ENCODE measurements at places on chromosomes 3 and 15. TPM values are rescaled to one million over a fixed set of nuclear protein-coding genes. Genes with fewer than 3 reads are reported as not detected.

BCL2A1 gene
- polyA plus RNA-seq: 0.31 TPM

RGMA gene
- polyA plus RNA-seq: 12.2 TPM

FANCD2 gene
- 18.2 TPM for polyA plus RNA-seq

PP2D1 gene
- 0.36 TPM for polyA plus RNA-seq

TPRG1 gene
- polyA plus RNA-seq: 0.42 TPM

SIAH2 gene
- polyA plus RNA-seq: 16.7 TPM

SNRPN gene
- polyA plus RNA-seq: 243 TPM

GPR62 gene
- 0.74 TPM for polyA plus RNA-seq

FBXO40 gene
- not detected for polyA plus RNA-seq

SLC27A2 gene
- 71.1 TPM for polyA plus RNA-seq

AHSG gene
- polyA plus RNA-seq: 0.56 TPM

SLC33A1 gene
- 44.9 TPM for polyA plus RNA-seq

VGLL3 gene
- 5.5 TPM for polyA plus RNA-seq

ERC2 gene
- 2.6 TPM for polyA plus RNA-seq

GOLGA6A gene
- polyA plus RNA-seq: not detected

GRM7 gene
- 1.2 TPM for polyA plus RNA-seq

FGF7 gene
- polyA plus RNA-seq: 12.0 TPM

ISLR gene
- 46.3 TPM for polyA plus RNA-seq

ARIH1 gene
- 186 TPM for polyA plus RNA-seq

EBLN2 gene
- 6.8 TPM for polyA plus RNA-seq

GOLGA8Q gene
- polyA plus RNA-seq: 6.9 TPM

TCTA gene
- 40.4 TPM for polyA plus RNA-seq

CLDN1 gene
- 44.8 TPM for polyA plus RNA-seq

THAP10 gene
- polyA plus RNA-seq: 9.7 TPM

CCDC54 gene
- not detected for polyA plus RNA-seq

TRANK1 gene
- 6.8 TPM for polyA plus RNA-seq

CCR9 gene
- polyA plus RNA-seq: 0.10 TPM

TMOD2 gene
- 4.3 TPM for polyA plus RNA-seq

P2RY13 gene
- polyA plus RNA-seq: 1.2 TPM

RARB gene
- polyA plus RNA-seq: 39.7 TPM

CLDN18 gene
- polyA plus RNA-seq: 4.1 TPM

CHRFAM7A gene
- 5.9 TPM for polyA plus RNA-seq

COL8A1 gene
- 4.0 TPM for polyA plus RNA-seq

ANKRD63 gene
- 0.34 TPM for polyA plus RNA-seq

FGD5 gene
- polyA plus RNA-seq: 23.9 TPM

SERPINI2 gene
- polyA plus RNA-seq: 1.0 TPM

CPNE9 gene
- 0.27 TPM for polyA plus RNA-seq

FOXL2NB gene
- 0.03 TPM for polyA plus RNA-seq

HIGD2B gene
- polyA plus RNA-seq: not detected

USP4 gene
- 58.0 TPM for polyA plus RNA-seq

TM4SF1 gene
- 66.7 TPM for polyA plus RNA-seq

STRIT1 gene
- 1.5 TPM for polyA plus RNA-seq

PLIN1 gene
- 1.3 TPM for polyA plus RNA-seq

SEMA5B gene
- 25.2 TPM for polyA plus RNA-seq

PLS1 gene
- 24.8 TPM for polyA plus RNA-seq

ACAA1 gene
- 138 TPM for polyA plus RNA-seq
